ENCODE measurements at places on chromosomes 1 and 21.
A peak's percentile ranks its signal among the peaks of the same experiment; 100 is the strongest.

GRCh38 chr21:20760221-20760620 lies 238.0 kb upstream of the NCAM2 start:
- no peak for DNase-seq

- DNase-seq, result no peak
Measured at GRCh38 chr1:29417971-29418370, 181.6 kb downstream of the PTPRU start.

DNA sequence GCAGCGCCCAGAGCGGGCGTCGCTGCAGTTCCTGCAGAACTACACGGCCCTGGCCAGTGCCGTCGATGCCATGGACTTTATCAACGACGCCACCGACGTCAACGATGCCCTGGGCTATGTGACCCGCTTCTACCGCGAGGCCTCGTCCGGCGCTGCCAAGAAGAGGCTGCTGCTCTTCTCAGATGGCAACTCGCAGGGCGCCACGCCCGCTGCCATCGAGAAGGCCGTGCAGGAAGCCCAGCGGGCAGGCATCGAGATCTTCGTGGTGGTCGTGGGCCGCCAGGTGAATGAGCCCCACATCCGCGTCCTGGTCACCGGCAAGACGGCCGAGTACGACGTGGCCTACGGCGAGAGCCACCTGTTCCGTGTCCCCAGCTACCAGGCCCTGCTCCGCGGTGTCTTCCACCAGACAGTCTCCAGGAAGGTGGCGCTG lies 22.0 kb downstream of the COL6A1 start:
- no peak for DNase-seq

DNA sequence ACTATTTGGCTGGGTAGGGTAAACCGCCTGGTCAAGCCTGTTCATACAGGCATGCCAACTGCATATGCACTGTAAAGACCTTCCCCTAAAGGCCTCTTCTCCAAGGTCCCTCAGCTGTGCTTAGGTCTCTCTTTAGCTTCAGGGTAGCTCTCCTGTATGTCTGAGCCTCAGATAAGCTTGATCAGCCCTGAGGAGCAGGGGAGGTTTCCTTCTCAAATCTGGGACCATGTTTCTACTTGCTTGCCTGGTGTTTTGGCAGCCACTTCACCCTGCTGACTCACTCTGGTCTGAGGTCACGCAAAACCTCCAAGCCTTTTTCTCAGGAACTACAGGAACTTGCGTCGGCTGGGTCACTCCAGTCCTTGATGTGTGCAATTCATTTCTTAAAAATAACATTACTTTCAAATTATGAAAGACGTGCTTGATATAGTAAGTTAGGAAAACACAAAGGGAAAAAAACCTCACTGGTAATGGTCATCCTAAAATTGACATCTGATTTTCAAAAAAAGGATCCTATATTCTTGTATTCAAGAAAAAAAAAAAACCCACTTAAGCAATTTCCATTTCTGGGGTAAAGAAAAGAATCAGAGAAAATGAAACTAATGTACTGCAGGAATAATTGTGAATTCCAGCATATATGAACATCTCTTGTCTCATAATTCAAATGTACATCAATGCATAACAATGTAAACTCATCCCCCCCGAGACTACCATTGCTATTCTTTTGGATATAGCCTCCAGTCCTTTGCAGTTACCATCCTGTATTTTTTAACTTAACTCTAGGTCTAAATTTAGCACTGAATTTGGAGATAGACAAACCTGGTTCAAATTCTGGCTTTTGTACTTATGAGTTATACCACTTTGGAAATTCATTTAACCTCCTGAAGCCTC lies 24.8 kb upstream of the RNF19B start:
- DNase-seq, result peak; percentile 89

DNA sequence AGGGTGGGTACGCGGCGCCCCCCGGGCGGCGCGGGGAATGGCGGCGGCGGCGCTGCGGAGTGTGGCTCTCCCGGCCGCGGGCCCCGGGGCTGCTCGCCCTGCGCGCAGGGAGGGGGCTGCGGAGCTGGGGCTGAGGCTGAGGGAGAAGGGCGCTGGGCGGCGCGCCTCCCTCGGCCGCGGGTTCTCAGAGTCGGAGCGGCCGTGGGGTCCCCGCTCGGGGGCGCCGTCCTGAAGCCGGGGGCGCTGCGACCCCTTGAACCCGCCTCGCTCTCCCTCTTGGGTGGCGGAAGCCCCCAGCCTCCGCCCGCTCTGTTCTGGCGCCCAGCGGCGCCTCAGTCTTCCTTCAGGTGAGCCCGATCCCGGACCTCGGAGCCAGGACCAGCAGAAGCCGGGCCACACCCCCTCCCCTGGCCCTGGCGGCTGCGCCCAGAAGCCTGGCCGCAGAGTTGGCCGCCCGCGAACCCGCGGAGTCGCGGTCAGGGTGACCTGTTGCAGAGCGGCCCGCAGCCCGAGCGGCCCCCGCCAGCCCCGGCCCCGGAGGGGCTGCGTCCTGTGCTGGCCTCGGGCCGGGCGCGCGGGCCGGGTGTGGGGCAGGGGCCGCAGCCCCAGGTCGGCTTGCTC lies 532 bp downstream of the RALGPS2 start:
- peak; percentile 50 for DNase-seq

- DNase-seq, result no peak
Measured at GRCh38 chr1:3631320-3632260, 6.8 kb downstream of the TPRG1L start.

- no peak for DNase-seq
Measured at GRCh38 chr1:231594749-231595148, 31.8 kb upstream of the DISC1 start.

DNA sequence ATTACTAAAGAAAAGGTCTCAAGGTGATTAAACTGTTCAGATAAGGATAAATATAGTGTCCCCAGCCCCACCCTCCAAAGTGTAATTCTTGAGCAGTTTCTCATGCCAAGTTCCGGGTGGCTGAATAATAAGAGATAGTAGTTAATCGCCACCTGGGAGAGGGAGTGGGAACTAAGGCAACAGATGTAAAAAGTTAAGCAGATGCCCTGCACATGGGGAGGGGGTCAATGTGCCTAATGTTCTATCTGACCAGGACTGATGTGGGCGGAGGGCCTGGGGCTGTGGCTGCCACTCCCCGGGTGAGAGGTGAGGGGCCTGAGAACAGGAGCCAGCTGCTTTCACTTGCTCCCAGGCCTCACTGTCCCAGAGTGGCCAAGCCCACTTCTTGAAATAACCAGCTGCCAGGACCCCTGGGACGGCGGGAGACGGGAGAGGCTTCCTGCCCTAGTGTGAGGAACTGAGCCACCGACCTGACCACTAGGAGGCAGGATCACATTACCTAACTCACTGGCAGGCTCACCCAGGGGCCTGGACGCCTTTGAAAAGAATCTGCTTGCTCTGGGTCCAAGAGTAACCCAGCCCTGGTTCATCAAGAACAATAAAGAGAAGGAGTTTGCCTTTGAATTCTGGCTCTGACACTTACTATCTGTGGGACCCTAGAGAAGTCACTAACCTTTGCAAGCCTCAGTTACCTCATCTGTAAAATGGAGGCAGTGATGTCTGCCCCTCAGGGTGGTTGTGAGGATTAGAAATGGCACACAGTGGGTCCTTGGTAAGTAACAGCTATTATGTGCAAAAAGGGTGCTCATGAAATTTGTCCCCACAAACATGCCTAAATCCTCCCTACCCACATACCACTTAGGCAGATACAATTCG lies 179.2 kb downstream of the ATG4C start:
- peak; percentile 53 for DNase-seq

- DNase-seq, result peak; percentile 34
Measured at GRCh38 chr1:65059930-65060538, 88.0 kb upstream of the AK4 start.
